CD4-positive, alpha-beta T cell treated with Interleukin-17A for 4 hours (primary cell): ENCODE measurements at places on chromosomes 6 and 20.

DNA sequence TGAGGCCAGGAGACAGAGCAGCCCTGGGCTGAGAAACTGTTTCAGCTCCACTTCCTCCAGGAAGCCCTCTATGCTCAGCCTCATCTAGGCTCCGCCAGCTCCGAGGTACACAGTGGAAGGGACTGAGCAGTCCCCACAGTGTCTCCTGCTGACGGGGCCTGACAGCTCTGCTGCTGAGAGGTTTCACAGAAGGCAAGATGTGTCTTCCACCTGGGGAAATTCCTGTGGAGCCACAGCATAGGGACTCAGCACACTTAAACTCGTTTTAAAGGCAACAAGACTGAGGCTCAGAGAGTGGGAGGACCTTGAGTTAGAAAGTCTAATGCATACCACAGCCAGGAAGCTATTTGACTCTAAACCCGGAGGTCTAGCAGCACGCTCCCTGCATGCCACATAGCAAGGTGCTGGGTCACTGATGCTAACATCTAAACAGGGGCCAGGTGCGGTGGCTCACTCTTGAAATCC lies 6.8 kb downstream of the ADA start:
- peak; percentile 59 for DNase-seq

DNA sequence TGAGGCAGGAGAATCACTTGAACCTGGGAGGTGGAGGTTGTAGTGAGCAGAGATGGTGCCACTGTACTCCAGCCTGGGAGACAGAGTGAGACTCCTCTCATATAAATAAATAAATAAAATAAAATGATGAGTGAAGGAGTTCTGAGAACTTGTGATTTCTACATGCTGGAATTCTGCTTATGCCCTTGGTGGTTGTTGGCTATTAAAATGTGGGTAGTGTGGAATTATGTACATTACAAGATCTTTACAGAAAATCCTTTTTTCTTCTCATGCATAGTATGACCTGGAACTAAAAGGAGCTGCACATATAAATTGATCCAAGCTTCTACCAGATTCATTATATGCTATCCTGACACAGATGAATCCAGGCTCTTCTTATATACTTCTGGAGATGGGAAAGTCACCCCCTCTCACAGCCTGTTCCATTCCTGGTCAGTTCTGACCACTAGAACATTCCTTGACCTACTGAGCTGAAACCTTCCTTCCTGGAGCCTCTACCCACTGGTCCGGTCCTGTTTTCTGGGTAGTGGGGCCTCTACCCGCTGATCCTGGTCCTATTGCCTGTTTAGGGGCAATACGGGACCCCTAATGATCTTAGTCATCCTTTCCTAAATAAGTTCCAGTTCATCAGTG lies 37.7 kb upstream of the TAF8 start:
- no peak for DNase-seq

- no peak for DNase-seq
These were observed 286.6 kb downstream of the TENT5A start for GRCh38 chr6:81465859-81466258.

GRCh38 chr6:154378518-154378917 lies 21.9 kb upstream of the IPCEF1 start:
- no peak for DNase-seq

GRCh38 chr20:32333181-32333987 lies 24.7 kb upstream of the ASXL1 start:
- no peak for DNase-seq

DNA sequence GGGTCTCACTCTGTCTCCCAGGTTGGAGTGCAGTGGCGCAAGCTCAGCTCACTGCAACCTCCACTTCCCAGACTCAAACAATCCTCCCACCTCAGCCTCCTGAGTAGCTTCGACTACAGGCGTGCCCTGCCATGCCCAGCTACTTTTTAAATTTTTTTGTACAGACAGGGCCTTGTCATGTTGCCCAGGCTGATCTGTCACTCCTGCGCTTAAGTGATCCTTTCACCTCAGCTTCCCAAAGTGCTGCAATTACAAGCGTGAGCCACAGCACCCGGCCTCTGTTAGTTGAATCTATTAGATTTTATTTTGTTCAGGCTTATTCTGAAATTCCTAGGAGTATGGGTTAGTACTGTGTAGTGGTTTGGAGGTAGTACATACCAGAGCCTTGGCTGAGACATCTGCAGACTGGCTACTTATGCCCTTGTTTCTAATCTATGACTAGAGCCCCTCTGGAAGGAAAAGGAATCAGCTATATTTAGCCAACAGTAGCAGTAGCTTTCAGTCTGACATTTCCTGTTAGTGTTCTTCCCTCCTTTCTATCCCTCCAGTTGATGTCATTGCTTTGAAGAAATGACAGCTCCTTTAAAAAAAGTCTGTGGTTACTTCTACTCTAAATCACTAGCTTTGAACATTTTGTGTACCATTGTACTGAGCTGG lies 74.4 kb downstream of the ITCH start:
- DNase-seq: no peak

DNA sequence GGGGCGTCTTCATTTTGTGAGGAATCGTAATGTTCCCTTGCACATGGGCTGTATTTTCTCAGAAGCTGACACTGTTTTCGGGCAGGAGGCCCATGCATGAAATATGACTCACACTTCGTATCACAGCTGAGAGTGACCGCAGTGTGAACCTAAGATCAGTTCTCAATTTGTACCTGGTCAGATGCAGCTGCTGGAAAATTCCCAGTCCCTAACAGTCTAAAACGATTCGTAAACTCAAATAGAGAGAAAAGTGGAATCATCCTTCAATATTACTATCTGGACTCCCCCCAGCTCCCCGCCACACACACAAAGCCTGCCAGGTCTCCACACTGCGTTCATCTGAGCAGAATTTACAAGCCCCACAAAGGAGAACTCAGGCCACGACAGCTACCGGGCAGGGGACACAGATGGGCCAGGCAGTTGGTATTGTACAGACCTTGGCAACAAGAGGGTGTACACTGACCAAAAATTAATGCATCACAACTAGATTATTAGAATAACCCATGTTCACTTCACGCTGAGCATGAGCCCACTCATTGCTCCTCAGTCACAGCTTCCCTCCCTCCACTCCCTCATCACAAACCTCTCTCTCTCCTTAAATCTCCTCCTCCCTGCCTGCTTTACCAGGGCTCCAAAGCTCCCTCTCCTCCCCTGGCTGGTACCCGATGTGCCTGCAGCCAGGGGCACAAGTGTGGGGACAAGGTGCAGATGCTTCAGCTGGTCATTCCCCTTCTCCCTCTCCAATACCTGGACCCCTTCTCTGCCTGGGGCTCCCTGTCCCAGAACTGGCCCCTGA lies 488.4 kb downstream of the PREX1 start:
- DNase-seq: no peak
